Kidney (tissue), 22 donors: ENCODE measurements at places on chromosomes 3 and 15. TPM values are rescaled to one million over a fixed set of nuclear protein-coding genes. Genes with fewer than 3 reads are reported as not detected.

The HLTF gene
- 10.3 TPM for polyA plus RNA-seq

The SPINK8 gene
- not detected for polyA plus RNA-seq

DNA sequence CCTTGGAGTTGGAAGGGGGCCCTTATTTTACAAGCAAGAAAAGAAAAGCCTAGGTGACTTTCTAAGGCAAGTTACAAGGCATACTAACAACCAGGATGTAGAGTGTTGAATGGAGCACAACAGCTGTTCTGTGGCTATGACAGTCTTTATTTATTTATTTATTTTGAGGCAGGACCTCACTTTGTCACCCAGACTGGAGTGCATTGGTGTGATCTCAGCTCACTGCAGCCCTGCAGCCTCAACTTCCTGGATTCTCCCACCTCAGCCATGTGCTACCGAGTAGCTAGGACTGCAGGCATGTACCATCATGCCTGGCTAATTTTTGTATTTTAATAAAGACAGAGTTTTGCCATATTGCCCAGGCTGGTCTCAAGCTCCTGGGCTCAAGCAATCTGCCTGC is 973.4 kb downstream of the ROBO1 start:
- no peak for DNase-seq

GRCh38 chr15:92079047-92079446 is 225.5 kb downstream of the SLCO3A1 start:
- DNase-seq: no peak

The GPR62 gene
- 0.41 TPM for polyA plus RNA-seq

The FGF7 gene
- polyA plus RNA-seq: 3.8 TPM
